ENCODE measurements at places on chromosomes 3 and 15.

DNA sequence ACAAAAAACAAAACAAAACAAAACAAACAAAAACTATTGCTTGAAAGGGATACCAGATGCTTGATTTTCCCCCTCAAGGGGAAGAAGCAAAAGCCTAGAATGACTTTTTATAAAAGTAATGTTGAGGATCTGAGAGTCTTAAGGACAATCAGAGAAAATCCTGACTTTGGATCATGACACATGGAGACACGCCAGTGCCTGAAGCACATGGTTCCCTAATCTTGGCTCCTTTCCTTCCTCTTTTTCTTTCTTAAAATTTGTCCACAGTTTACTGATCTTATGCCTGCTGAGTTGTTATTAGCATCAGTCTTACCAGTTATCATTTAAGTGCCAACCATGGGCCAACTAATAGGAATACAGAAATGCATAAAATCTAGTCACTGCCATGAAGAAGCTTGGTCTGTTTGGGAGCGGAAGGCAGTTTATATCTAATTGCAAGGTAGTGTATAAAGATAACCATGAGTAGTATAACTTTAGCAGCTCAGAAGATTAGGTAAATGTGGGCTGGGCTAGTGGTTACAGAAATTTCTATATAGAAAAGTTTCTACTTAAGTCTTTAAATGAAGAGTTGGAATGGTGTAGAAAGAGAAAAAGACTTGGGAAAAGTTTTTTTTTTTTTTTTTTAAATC is 6.9 kb downstream of the GLCE start:
- DNase-seq, result no peak

DNA sequence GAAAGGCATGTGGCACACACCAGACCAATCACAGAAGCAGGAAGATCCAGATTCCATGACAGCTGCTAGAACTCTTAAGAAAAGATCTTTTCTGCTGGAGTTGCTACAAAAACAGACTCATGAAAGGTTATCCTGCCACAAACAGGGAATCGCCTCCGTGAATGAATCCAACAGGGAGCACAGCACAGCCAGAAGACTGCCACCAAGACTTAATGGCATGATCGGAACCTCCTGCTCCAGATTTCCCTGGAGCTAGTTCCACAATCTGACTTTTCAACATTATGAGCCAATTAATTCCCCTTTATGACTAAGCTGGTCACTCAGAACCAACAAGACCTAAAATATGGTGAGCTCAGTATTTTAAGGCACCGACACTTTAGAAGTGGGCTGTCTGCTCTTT is 232.5 kb downstream of the FOXP1 start:
- no peak for DNase-seq

DNA sequence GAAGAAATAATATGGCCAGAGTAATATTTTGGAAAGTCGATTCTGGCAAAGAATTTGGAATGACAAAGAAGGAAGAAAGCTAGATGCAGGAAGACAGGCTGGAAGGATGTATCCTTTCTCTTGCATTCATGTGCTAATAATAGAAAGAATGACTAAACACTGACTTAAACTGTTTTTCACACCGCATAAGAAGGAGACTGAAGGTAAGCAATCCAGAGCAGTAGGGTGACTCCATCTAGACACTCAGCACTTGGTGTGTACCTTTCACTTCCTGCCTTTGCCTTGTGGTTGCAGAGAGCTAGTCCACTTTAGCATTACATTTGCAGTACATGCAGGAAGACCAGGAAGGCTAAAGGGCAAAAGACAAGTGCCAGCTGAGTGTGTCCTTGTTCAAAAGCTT is 234.6 kb downstream of the RBMS3 start:
- DNase-seq, result no peak

DNA sequence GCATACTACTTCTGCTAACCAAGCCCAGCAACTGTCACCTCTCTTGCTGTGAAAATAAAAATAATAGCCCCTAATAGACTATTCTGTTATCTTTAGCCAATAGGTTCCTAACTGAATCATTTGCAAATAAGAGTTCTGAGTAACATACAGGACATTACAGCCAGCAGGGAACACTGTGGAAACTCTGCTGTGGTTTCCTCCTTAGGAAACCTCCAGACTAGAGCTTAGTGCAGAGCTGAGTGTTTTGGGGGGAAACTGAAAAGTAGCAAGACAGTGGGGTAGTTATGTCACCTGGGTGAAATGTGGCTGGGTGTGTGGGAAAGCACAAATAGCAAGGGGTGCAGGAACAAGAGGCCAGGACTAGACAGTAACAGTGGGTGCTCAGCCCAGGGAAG is 32.4 kb downstream of the DZIP1L start:
- DNase-seq, result no peak

DNA sequence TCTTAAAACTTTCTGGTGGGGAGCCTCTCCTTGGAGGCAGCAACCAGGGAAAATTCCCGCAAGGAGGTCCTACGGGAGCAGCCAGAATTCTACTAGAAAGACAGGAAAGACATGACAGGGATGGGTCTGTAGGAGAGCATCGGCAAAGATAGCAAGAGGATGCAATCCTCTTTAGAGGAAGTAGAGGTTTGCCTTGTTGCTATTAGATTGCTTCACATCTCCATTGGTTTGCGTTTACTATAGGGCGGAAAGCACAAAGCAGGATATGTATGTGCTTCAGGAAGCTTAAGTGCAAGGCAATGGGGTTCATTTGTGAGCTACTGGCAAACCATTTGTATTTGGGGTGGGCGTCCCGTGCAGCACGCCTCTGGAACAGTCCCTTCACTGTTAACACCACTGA is 193.0 kb downstream of the RORA start:
- DNase-seq, result no peak

GRCh38 chr3:133882986-133883586 is 12.6 kb downstream of the RAB6B start:
- DNase-seq, result no peak

DNA sequence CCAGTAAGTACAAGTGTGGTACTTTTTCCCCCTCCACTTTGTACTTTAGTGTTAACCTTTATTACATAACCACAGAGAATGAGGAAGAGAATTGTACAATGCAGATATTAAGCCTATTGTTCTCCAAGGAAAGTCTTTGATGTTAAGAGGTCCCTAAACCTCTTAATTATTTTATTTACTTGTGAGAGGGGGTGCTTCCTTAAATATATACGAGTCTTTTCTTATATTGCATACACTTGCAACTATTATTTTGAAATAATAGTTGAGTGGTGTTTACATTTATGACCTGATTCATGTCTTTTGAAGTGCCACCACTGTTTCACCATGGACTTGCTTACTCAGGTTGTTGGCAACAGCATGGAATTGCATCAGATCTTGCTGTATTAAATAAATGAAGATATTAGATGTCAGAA is 10.1 kb downstream of the USP3 start:
- no peak for DNase-seq

DNA sequence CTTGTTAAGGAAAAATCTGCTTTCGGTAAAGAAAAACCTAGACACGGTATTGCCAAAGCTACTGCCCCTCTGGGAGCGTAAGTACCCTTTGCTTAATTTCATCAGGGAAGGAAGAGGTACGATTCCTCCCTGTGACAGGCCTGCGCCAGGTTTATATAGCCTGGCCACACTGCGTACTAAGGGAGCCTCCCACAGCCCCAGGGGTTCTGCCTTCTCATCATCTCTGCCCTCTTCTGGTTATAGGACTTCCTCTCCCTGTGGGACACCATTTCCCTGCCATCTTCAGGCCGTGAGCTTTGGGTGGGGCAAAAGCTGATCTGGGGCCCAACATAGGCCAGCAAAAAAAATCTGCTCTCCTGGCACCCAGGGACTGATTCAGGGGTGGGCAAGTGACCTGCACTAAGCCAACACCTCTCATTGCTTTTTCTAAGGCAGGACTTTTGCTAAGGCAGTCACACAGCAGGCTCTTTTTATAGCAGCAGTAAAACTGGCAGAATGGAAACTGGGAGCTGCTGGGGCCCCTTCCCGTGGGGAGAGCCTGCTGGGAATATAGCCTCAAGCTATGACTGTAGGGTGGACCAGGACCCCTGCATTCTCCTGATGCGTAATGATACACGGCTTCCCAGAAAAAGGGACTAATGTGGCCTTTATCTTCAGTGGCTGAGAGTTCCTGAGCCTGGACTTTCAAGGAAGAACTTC is 76.2 kb downstream of the PRICKLE2 start:
- no peak for DNase-seq

DNA sequence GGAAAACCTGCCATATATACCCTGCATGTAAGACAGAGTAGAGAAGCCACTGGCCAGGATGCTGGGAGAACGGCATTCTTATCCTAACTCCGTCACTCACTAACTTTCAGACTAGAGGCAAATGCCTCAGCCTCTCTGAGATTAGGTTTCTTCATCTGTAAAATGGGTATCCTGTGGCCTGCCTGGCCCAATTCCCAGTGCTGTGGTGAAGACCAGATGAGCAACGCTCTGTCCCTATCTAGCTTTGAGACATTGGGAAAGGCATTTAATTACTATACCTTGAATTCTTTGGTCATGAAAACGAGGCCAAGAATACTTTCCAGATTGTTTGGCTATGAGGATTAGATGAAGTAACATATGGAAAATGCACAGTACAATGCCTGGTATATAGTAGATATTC is 35.9 kb downstream of the CEMIP start:
- DNase-seq, result no peak

DNA sequence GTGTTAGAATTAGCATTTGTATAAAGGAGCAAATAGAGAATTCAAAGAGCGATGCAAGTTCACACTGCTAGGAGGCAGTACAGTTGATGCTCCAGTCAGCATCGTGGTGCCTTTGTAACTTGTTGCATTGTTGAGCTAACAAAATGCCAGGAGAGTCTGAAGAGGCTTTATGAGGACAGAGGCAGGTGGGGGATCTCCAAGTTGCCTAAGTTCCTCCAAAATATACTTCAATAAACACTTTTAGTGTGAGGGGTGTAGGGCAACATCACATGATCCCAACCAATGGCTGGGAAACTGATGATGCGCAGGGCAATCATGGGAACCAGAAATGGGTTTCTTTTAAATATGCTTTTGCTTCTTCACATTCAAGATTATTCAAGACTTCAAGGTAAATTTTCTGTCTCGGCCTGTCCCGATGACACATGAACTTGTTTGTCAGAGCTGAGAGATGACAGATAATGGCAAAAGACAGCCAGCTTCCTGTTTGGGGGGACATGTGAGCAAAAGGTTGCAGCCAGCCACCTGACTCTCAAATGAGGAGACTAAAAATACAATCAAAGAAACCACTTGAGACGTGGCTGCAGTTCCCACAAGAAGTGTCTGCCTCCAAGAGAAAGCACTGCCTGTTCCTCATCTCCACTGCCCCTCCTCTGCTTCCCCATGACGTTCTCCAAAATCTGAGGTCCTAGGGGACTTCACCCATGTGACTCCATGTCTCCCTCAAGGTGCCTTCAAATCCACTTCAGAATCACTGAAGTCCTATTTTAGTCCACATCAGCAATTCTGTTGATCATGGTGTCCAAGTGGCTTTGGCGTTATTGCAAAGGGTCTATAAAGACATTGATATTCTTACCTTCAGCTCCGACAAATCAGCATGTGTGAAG is 39.3 kb downstream of the KLHL6 start:
- DNase-seq, result no peak

DNA sequence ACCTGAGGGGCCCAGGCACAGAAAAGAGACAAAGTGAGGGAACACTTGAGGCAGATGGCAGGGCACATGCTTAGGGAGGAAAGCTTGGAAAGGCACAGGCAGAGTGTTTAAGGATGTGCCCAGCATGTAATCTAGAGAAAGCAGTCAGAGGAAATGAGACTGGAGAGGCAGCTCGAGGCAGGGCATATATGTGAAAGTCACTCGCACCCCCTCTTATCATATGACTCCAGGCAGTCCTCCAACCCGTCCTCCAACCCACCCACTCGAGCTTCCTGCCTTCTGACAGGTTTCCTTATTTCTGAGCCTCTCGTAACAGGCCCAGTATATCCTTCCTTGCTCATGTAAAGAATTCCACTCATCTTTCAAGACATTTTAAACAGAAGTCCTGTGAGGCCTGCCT is 294.0 kb downstream of the SOX2 start:
- no peak for DNase-seq

GRCh38 chr15:71278989-71279756 is 163.9 kb downstream of the THSD4 start:
- DNase-seq, result no peak

DNA sequence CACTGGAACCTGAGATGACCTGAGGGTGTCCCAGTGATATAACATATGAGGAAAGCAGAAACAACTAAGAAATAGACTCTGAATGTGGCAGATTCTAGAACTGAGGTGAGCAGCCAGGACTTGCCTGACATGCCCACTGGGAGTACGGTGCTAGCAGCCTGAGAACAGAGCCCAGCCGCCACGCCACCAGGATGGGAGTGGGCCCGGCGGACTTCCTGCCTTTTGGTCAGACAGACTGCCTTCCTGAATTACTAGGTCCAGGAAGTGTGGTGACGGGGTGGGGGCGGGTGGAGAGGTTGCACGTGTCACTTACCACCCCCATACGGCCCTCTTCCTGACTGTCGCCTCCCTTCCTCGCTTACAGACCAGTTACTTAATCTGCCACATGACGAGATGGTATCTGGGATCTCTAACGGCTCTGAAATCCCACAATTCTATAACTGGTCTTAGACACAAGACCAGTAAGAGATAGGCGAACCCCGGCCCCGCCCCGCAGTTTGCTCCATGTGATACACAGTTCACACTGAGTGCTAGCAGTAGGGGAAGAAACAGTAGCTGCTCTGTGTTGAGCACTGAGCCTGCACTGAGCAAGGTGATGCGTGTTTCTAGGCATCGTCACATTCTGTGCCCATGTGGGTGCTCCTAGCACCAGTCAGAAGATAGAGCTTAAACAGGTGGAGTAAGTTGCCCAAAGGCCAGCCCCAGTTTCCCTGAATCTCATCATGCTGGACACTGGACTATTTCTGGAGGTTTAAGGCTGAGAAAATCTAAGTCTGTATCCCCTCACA is 95.7 kb downstream of the CPN2 start:
- DNase-seq, result no peak

GRCh38 chr3:67691926-67692325 is 37.5 kb upstream of the SUCLG2 start:
- DNase-seq, result no peak

DNA sequence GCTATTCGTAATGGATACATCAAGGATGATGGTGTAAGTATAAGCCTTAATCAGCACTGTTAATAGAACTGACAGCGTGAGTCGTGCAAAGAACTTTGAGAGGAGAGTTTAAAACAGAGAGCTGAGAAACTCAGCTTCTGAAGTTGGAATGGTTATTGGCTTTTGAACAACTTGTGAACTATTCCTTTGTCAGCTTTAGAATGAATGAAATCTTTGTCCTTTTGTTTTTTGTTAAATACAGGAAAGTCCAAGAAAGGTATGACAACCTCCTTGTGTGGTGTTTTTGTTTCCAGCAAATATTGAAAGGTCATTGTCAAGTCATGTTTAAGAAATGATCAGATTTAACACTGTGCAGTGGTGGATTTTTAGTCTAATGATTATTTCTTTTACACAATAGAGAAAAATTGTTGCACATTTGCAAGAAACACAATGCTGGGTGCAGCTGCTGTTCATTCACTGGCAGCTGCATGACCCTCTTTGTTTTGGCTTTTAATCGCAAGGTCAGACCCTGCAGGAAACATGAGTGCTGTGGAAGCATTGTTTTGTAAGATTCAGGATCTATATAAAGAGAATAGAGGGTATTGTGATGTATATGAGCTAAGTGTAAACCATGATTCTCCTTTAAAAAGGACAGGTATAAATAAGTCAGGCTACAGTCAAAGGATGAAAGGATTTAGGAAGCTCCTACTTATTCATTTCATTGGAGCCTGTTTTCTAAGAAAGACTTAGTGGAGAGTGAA is 21.7 kb upstream of the ABHD10 start:
- no peak for DNase-seq
